NK-92 treated with Interleukin-12 subunit alpha and Interleukin-12 subunit beta, amount 100 ng/mL, for 24 hours (cell line): ENCODE measurements at places on chromosomes 5 and 9.

GRCh38 chr5:2737273-2738155, 14.0 kb downstream of the IRX2 start:
- no peak for DNase-seq

DNA sequence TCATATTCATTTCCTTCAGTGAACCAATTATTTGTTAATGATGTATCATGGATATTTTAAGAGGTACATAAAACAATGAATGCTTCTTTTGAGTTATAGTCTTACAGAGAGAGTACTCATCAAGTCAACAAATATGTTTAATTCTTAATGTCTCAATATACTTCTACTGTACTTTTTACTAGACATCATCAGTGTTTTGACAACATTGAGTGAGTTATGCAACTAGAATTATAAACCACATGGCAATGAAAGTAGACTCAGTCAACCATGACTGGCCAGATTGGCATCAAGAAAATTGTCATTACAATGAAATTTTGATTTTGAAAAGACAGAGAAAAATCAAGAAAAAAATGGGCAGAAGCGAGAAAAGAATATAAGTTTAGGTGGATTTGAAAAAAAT, 1248.1 kb upstream of the CDH18 start:
- DNase-seq, result no peak

DNA sequence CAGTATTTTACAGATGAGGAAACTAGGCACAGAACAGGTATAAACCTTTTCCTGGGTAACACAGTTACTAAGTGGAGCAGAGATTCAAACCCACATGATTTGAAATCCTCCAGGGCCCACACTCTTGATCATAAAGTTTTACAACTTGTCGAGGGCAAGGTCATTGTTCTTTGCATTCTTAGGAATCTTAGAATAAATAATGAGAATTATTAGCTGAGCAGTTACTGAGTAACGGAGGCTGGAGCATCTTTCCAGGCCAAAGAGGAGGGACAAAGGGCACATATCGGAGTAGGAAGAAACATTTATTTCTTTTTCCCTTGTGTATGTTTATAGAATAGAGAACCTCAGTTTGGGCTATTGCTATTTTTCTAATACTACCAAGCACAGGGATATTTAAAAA, 27.1 kb upstream of the F2R start:
- DNase-seq, result no peak

DNA sequence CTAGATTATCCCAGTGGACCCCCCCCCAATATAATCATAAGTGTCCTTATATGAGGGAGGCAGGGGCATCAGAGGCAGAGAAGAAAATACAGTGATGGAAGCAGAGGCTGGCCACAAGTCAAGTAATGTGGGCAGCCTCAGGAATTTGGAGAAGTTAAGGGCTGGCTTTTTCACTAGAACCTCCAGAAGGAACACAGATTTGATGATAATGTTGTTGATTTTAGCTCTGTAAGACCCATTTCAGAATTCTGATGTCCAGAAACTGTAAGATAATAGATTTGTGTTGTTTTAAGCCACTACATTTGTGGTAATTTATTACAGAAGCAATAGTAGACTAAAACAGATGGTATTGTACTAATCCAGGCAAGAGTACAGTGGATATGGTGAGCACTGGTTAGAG, 36.3 kb upstream of the LRRTM2 start:
- DNase-seq, result no peak

- no peak for DNase-seq
Measured at GRCh38 chr5:96017951-96018350, 56.3 kb upstream of the ELL2 start.

DNA sequence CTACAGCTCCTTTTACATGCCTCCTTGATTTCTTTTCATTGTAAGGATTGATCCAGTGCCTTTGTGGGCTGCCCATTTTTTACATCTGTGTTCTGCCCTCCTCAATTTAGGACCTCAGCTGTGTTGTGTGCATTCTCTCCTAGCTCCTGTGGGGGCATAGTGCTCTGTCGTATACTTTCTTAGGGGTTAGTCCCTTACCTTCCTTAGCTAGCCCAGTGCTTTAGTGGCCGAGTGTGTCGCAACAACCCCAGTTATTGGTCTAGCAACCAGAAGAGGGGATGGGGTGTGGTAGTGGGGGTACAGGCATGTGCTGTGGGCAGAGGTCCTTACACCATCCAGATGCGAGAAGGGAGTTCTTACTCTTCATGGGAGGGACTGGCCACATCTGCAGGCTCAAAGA, 12.1 kb downstream of the MTRR start:
- DNase-seq, result no peak

DNA sequence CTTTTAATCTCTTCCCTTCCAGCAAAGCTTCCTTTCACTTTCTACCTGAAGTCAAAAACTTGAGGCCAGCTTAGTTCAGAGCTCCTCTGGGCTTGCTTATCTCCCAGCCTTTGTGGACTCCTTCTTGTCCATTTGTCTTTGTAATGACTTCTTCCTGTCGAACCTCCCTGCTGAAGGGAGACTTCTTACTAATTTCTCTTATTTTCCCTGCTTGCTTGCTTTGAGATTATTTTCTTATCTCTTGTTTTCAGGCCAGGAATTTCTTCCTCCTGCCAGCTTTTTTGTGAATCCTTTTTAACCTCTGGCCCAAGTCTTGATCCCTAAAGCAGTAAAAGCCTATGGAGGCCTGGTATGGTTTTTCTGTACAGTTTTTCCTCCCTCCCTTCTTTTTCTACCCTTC, 46.8 kb upstream of the DHFR start:
- DNase-seq, result no peak

GRCh38 chr9:82670000-82670399, 392.9 kb downstream of the RASEF start:
- no peak for DNase-seq

DNA sequence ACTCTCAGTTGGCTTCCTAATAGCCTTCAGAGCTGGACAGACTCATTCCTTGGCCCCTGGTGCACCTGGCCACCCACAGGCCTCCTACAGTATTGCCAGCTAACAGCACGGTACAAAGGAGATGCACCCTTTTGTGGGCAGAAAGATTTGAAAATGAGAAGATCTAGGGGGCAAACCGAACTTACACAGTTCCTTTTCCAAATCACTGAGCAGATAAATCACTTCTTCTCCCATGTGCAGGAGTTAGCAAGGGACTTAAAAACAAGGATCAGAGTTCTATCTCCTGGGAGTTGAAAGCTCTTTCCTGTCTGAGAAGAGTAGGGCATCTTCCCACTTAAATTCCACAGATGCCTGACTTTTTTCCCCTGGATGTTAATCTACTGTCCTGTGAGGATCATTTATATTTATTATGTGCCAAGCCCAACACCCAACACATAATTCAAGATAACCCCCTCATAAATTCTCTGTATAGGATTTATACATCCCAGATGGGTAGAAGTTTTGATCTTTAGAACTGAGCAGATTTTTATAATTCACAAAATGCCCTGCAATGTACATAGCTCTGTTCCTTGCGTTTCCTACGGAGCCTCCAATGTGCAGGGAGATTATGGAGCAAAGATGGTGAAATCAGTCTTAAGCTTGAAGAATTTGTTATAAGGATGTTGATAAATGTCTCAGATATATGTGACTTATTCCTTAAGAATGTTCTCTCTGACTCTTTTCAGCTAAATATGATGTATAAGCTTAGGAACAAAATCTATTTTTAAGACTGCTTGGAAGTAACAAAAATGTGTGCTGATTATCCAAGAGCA, 207.2 kb upstream of the DAPK1 start:
- DNase-seq, result no peak

GRCh38 chr5:92662741-92663140, 918.3 kb downstream of the NR2F1-AS1 start:
- no peak for DNase-seq

DNA sequence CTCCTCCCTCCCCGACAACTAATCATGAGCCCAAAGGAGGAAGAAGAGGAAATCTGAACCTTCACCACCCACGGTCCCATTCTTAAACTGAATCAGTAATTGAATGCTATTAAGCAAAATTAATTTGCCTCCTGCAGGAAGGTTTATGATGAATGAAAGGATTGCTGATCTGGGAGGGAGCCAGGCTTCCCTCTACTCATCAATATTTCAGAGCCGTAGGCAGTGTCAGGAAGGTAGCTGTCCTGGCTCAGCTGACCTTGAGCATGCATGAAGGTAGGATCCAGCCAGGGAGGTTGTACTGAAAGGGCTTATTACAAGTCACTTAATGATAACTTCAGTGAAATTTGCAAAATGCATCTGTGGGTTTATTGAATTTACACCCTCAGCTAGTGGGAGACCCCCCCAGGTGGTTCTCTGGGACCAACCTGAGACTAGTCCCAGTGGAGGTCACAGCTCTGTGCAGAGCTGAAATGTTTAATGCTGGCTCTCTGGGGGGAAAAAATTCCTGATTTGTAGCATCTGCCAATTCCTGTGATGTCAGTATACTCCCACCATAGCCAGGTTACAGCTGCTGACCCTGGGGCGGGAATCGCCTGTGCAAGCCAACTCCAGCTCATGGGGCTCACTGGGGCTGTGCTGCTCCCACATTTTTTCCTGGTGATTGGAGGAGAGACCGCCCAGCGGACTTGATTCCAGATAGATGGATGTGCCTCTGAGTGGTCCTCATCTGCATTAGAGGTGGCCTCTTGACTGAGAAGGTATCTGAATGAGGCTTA, 47.9 kb upstream of the NCS1 start:
- no peak for DNase-seq

DNA sequence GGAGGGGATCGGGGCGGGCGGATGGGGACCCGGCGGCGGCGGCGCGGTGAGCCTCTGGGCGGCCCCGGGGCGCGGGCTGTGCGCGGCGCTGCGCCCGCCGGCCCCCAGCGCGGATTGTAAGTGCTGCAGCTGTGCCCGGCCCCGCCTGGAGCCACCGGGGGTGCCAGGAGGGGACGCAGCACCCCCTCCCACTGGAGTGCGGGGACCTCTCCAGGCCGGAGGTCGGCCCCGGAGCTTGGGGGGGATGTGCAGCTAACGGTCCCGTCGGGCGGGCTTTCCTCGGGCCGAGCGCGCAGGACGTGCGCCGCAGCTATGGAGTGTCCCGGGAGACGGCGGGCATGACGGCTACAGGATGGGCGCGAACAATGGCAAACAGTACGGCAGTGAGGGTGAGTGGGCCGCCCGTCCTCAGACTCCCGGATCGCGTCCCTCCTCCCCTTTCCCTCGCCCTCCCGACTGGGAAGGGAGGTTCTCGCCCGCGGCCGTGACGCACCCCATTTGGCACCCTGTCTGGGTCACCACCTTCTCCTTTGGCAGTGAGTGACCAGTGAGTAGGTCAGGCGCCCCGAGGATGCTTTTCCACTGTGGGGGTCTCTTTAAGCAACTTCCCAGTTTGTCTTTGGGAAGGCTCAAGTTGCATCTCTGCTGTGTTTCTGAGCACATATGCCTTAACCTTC, 483 bp downstream of the FBXL7 start:
- DNase-seq, result no peak

- DNase-seq, result no peak
Measured at GRCh38 chr9:131840220-131840619, 100.3 kb upstream of the RAPGEF1 start.

DNA sequence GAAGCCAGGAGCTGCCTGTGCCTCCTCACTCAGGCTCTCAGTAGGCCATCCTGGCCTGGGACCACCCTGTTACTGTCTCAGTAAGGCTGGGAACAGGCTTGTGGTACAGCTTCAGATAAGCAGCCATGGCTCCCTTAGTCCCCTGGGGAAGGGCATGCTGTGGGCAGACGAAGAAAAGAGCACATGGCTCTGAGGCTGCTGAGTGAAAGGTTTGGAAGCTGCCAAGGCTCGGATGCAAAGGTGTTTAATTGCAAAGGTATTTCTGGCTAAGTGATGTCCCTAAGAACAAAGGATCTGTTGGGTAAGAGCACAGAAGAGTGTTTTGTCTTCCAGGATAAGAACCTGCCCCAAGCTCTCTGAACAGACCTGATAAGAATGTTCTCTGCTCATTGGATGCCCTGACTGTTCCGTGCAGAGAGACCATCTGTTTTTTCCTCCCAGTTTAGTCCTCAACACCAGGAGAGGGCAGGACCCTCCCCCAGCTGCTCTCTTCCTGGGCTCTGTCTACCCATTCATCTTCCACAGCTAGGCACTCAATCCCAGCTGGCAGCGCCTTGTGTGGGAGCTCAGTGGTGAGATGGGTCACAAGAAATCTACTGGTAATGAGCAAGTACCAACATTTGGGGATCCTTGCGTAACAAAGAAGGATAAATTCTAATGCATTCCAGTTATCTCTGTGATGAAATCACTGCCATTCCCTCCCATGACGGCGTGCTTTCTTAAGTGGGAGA, 17.7 kb downstream of the ANGPTL2 start:
- no peak for DNase-seq

- no peak for DNase-seq
Measured at GRCh38 chr9:36021968-36022367, 14.7 kb upstream of the RECK start.

DNA sequence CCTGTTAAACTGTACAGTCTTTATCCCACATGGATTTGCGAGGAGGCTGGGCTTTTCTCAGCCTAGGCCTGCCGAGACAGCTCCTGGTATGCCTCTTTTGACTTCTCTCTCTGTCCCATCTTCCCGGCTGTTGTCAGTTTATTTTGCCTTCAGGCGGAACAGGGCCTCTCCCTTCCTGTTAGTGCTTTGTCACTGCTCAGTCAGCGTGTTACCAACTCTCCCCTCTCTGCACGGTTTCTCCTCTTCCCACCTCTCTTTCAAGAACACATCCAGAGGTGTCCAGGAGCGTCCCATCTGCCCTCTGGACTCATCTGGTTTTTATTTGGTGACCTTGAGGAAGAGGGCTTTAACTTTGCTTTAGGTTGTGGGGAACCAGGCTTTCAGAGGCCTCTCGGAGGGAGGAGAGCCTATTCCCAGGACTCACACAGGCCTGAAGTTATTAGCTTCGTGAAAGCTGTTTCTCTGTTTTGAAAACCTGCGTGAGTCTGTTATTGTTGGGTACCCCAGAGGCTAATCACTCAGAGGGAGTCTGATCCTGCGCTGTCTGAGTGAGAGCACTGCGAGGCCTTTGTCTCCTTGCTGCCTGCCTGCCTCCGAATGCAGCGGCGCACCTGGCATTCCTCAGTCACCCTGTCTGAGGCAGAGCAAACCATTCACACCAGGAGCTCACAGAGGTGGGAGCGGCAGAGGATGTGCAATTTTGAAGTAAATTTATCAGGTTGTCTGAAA, 234.4 kb upstream of the MPDZ start:
- no peak for DNase-seq

DNA sequence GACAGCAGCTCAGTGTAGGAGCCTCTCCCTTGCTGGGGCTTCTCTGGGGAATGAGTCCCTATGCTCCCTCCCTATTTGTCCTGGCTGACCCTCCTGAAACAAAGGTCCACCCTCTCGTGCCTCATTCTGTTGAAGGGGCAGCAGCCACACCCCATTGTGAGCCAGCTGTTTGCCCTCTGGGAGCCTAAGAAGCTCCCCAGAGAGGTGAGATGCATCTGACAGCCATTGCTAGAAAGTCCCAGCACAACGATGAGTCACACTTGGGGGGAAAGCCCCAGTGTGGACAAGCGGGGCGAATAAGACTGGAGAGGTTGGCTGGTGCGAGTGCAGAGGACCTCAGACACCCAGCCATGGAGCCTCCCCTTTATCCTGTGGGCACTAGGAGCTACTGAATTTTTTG, 101.4 kb downstream of the PPARGC1B start:
- peak; percentile 62 for DNase-seq

- no peak for DNase-seq
Measured at GRCh38 chr5:142287973-142288313, 36.9 kb downstream of the SPRY4 start.
